Activated CD4-positive, CD25-positive, alpha-beta regulatory T cell (primary cell): ENCODE measurements at places on chromosomes 11 and 22.

- DNase-seq = no peak
Observed at GRCh38 chr11:3225826-3226750, 6.1 kb downstream of the MRGPRE start.

- DNase-seq = no peak
Observed at GRCh38 chr22:44409211-44409973, 88.6 kb downstream of the RTL6 start.

DNA sequence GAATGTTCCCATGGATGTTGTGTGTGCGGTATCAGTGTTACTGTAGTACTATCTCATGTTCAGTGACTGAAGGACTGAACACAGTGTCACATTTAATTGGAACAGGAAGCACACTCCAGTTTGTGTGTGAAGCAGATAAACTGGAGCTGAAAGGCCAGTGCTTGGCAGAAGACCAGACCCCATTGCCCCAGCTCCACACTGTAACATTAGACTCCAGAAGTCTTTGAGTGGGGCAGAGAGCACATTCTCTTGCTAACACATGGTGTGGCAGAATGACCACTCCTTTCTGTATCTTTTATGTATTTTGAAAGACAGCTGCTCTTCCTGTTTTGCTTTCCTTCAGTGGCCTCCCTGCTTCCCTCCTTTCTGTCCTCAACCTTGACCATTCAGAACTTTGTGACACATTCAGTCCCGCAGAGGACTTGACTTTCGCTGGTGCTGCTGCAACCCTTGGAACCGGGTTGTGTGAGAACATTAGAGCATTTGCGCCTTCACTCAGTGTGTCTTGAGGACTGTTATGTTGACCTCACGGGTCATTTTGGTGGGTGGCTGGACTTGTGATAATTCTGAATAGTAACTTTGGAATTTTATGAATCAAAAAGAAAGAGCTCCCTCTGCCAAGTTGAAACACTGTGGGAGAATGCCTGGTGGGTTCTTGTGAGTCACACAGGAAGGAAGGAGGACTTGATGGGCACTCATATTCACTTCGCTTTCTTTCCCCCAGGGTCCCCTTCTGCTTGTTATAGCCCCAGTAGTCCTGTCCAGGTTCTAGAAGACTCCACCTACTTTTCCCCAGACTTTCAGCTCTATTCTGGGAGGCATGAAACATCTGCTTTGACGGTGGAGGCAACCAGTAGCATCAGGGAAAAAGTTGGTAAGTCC is 26.4 kb downstream of the AMOTL1 start:
- no peak for DNase-seq

GRCh38 chr11:69213316-69213715 is 57.6 kb downstream of the SMIM38 start:
- DNase-seq = no peak

DNA sequence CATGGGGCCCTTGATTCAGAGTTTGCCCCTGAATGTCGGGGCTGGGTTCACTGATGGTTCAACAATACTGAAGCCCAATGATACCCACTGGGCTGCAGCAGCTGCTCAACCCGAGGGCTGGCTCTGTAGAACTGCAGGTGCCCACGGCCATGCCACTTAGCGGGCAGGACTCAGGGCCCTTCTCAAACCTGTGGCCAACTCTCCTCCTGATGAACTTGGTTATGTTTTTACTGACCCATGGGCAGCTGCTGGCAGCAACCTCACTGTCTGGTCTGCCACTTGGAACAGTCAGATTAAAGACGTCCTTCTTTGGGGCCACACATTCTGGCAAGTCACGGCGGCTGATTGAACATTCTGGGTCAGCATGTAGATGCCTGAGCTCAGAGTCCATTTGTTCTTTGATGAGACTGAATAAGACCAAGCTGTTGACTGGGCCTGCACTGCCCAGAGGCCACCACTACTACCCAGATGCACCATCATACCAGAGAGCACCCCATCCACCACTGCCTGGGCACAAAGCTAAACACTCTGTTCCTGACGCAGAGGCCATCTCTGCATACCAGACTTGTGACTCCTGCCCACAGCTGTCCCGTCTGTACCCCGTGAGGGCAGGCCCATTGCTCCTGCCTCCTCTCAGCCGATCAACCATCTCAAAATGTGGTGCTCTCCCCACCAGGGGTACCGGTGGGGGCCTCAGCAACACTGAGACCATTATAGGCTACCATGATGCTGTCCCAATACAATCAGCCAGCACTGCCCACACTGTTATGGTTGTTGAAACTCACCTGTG is 67.8 kb downstream of the SHANK2 start:
- no peak for DNase-seq

DNA sequence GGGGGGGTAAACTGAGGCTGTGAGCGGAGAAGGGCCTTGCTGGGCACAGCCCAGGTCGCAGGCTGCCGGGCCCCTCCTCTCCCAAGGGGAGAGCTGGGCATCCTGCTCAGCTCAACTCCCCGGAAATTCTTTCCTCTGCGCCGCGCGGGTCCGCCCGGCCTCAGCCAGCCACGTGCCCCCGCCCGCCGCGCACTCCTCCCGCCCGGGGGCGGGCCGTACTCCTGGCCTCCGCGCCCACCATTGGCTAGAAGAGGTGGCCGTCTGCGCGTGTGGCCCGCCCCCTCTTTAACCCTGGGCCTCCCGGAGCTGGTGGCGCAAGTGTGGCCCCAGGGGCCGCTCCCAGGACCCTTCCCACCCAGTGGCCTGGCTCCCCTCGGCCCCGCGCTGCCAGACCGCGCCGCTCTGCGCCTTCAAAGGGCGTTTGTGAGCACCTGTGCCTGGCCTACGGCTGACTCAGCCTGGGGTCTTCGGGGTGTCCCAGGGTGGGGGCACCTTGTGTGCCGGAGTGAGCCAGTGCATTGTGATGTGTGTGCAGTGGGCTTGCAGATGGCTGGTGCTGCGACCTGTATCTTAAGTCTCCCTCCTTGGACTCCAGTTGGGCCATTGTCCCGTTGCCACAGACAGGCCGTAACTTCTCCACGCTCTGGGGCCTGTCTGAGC is 2.0 kb downstream of the MRGPRF start:
- DNase-seq = no peak

DNA sequence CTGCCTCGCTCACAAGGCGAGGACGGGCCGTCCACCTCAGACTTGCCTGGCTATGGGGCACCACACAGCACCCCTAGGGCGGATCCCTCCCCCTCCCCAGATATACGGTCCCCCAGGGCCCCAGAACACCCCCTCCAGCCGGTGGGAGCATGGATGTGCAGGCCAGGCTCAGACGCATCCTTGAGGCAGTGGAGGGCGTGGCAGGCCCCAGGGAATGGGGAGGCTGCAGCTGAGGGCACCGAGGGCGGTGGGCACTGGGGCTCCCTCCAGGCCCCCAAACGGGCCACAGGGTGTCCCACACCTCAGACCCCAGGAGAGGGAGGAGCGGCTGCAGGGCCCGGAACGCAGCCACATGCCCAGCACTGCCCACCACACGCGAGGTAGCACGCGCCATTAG is 12.1 kb downstream of the TTLL8 start:
- DNase-seq = no peak

GRCh38 chr11:14455648-14456430 is 43.8 kb downstream of the COPB1 start:
- DNase-seq = no peak

DNA sequence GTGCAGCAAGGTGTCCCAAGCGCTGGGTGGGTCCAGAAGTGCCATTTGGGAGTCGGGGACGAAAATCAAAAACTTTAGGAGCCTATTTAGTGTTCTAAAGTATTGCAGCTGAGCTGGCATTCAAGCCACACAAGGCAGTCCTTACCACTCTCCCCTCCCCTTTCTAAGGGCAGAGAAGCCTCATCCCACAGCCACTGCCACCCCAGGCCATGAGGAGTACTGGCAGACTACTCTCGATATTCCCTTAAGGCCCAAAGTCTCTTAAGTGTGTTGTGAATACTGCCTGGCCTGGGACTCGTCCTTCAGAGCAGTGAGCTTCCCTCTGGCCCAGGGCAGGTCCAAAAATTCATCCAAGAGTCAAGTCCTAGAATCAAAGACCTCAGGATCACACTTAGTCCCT is 7.8 kb downstream of the FANCF start:
- DNase-seq = no peak

DNA sequence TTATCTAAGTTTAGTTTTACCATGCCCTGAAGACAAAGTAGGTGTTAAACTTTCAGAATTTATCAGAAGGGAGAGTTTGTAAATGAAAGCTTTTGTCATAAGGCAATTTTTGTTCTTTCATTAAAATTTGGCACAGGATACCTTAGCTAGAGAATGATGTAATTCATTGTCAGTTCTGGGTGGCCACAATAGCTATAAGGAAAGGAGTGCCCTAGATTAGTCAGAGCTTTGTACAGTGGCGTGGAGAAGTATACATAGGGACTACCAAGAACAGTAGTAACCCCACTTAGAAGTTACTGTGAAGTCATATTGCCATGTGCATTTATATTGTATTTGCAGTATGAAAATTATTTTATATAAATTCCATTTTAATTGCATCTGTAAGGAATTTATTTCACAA is 126.3 kb upstream of the CARD18 start:
- DNase-seq = no peak

DNA sequence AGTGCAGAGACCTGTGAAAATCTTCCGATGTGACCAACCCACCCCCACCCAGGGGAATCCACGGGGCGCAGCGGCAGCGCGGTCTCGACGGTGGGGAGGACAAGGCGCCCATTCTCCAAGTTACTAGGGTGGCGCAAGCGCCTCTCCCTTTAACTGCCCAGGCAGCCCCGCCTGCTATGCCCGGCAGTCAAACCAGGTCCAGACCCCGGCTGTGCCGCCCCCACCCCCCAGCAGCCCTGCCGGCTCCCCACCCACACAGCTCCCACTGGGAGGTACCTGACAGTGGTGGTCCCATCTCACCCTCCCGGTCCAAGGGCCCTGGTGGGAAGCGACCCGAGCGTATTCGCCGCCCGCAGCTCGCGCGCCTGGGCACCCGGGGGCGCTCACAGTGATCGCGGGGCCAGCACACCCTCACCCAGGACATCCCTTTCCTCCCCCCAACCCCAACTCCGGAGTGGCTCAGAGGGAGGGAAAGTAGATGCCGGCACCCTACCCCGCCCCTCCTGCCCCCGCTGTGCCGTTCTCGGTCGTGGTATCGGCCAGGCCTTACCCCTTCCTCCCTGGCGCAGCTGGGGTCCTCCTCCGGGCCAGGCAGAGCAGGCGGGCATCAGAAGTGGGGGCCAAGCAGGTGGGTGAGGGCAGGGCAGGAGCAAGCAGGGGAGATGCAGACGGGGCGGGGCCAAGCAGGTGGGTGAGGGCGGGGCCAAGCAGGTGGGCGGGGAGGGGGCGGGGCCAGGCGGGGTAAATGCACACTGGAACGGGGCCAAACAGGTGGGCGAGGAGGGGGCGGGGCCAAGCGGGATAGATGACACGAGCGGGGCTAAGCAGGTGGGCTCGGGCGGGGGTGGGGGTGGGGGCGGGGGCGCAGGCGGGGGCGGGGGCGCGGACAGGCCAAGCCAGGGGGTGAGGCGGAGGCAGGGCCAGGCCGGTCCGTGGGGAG is at the start of gene TRPM5:
TRPM5 (minus strand) TSS at position 634 of the 940 bp plus-strand sequence. CDS start 21,478 bp downstream, outside the sequence.
- DNase-seq = peak; percentile 75

GRCh38 chr22:20299746-20300136 is 20.1 kb downstream of the DGCR6L start:
- no peak for DNase-seq

DNA sequence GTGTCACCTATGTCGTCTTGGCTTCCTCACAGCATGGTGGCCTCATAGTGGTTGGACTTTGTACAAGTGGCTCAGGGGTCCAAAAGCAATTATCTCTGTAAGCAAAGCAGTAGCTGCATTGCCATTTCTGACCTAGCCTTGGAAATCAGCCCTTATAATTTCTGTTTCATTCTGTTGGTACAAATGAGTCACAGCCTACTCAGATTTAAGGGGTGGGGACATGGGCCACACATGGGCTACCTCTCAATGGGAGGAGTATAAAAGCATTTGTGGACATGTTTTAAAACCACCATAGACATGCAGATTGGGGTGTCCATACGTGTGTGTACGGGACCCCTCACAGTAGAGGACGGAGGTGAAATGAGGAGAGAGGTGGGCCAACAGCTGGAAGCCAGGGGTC is 41.6 kb downstream of the CHRDL2 start:
- no peak for DNase-seq

DNA sequence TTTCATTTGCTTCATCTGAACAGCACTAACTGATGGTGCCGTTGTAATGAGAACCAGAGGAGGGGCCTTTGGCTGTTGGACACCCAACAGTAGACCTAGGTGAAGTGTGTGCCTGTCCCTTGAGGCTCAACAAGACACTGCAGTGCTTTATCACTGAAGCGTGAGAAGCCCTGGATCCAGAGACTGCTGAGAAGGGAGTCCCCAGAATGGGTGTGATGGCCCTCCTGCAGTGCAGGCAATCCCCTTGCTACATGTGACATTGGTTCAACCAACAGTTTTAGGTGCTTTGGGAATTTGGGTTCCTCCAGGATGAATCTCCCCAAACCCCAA is 125.6 kb downstream of the BRD1 start:
- no peak for DNase-seq

DNA sequence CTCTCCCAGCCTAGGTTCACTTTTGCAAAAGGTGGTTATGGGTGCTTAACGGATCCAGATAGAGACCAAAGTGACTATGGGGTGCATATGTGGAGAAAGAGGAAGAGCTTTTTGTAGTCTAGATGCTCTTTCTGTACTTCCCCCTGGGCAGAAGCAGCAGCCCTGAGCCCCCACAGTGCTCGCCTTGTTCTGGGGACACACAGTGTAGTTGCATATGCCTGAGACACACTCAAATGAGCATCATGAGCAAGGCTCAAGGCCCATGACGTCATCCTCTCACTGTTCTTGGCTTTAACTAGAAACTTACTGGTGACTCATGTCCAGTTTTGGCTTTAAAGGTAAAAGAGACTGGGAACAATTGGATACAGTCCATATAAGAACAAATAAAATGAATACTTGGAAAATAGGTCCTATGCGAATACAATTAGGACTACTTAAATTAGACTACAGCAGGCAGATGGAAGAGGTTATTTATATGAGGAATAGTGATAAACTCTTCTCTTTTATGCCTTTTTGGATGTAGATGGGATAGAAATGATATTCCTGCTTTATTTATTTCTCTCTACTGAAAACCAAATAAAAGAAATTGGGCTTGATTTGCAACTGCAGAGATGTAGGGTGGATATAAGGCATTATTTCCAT is 20.1 kb upstream of the PEX26 start:
- no peak for DNase-seq

- no peak for DNase-seq
Observed at GRCh38 chr22:31628969-31629708, 32.9 kb downstream of the PISD start.

DNA sequence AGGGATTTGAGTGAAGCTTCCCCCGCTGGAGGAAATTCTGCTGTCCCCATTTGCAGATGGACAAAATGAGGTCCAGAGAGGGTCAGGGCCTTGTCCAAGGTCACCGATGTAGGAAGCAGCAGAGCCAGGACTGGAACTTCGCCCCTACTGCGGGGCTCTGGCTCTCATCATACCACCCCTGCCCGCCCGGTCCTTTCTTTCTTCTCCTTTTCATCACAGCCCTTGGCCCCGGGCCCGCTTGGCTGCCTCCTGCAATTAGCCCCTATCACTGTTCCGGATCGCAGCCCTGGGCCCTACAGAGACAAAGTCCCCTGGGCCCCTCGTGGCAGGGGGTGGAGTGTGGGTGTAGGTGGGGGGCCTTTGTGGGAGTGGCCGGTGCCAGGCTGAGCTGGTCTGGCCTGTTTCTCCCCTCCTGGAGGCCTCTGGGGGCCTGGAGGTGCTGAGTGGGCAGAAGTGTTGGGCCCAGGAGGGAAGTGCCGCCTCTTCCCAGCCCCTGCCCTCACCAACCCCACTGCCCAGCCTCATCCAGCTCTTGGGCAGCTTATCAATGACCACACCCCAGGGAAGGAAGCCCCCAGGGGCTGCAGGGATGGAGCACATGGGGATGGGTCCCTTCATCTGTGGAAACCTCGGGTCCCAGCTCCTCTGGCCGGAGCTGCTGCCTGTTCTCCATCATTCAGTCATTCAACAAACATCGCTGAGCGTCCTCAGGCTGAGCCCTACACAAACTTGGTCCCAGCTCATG is 3.4 kb downstream of the EMID1 start:
- DNase-seq = no peak
